ENCODE measurements at places on chromosomes 2 and 18.

DNA sequence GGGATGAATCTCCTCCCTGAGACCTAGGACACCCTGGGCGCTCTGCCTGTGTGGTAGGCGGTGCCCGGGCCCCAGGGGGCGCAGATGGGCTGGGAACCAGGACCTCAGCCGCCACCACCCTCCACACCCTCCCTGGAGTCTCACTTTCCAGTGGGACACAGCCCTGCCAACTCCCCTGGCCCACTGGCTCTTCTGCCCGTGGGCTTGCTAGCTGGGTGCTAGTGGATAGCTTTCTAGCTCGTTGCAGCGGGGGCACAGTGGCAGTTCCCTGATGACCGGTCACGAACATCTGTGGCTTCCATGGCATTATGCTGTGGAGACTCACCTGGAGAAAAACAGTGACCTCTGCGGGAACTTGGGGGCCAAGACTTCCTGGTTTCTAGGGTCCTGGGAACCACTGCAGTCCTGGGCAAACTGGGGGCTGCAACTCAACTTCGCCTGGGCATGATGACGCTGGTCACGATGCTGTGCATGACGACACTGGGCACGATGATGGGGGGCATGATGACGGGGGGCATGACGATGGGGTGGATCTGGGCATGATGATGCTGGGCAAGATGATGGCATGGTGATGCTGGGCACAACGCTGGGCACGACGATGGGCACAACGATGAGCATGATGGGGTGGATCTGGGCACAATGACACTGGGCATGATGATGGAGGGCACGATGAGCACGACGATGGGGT lies 31.0 kb upstream of the ALLC start:
- DNase-seq, result no peak

GRCh38 chr2:65754219-65754618 lies 321.8 kb upstream of the SPRED2 start:
- DNase-seq, result no peak

- DNase-seq, result peak; percentile 56
Observed at GRCh38 chr2:32357318-32358110, 691 bp downstream of the BIRC6 start.

GRCh38 chr2:63734510-63734909 lies 107.2 kb upstream of the UGP2 start:
- DNase-seq, result no peak

DNA sequence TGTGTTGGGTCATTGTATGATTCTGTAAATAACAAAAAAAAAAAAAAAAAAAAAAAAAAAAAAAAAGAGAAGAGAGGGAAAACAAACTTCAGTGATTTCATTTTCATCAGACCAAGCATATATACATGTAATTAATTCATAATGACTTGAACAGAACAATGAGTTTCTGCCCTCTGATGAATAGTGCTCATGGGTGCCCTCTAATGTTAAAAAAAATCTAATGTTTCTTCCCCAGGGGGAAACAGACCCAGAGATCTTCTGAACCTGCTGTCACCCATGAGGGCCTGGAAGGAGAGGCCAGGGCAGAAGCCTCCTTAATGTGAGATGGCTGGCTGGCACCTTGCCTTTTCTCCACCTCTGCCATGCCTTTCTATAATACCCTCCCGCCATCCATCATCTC lies 289.2 kb downstream of the ZNF521 start:
- no peak for DNase-seq

DNA sequence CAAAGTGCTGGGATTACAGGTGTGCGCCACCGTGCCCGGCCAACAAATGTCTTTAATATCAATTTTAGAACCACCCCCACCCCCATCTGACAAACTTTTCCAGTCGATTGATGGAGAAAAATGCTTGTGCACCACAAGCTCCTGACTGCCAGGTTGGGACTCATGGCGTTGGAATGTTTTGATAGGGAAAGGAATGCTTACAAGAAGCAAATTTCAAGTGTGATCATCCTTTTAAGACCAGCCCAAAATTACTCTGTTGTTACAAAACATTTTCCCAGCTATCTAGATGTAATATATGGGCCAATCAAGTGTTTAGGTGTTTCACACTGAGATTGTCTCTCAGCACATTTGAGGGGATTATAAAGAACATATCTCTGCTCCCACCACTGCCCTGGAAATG lies 45.2 kb downstream of the UBXN4 start:
- no peak for DNase-seq
